ENCODE measurements at places on chromosomes 2 and 18.

GRCh38 chr2:60764736-60765534 lies 8.9 kb downstream of the PAPOLG start:
- DNase-seq = no peak

- DNase-seq = no peak
Measured at GRCh38 chr2:67256892-67257291, 140.2 kb upstream of the ETAA1 start.

DNA sequence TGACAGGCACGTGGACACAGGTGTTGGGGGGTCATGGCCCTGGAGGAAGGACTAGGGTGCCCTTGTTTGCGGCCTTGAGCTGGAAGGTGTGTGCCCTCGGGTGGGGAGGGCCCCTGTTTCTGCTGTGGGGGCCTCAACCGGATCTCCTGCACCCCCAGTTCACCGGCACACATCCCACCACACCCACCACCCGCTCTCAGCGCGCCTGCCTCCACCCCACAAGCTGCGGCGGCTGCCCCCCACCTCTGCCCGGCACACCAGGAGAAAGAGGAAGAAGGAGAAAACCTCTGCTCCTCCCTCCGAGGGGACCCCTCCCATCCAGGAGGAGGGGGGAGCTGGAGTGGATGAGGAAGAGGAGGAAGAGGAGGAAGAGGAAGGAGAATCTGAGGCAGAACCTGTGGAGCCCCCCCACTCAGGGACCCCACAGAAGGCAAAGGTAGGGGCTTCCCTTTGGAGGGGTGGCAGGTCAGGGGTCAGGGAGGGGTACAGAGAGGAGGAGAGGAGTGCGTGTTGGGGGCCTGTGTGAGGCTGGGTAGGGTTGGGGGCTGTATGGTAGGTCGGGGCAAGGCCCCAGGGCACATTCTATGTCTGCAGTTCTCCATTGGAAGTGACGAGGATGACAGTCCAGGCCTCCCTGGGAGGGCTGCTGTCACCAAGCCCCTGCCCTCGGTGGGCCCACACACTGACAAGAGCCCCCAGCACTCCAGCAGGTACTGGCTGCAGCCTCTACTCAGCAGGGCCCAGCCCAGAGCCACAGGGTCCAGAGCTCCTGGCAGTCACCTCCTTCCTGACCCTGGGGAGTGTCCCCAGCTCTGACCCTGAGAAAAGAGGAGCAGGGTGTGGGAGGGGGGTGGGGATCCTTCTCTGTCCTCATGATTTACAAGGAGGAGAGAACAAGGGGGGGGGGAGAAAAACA lies 1.8 kb downstream of the SLC4A3 start:
- no peak for DNase-seq

DNA sequence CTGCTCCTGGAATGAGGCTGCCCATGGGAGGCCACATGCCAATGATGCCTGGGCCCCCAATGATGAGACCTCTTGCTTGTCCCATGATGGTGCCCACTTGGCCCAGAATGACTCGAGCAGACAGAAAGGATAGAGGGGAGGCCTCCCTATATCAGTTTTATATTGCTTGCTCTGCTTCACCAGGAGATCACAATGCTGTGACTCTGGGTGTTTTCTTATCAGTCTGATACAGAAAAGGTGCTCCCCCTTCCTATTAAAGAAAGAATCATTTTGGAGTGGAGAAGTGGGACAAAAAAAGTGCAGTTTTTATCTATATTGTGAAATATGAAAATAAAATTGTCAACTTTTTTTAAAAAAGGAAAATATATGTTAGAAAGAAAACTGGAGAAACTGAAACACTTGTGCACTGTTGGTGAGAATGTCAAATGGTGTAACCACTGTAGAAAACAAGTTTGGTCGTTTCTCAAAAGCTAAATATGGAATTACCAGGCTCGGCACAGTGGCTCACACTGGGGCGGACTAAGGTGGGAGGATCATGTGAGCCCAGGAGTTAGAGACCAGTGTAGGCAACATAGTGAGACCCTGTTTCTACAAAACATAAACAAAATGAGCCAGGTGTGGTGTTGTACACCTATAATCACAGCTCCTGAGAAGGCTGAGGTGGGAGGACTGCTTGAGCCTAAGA lies 21.8 kb downstream of the LPIN2 start:
- no peak for DNase-seq

DNA sequence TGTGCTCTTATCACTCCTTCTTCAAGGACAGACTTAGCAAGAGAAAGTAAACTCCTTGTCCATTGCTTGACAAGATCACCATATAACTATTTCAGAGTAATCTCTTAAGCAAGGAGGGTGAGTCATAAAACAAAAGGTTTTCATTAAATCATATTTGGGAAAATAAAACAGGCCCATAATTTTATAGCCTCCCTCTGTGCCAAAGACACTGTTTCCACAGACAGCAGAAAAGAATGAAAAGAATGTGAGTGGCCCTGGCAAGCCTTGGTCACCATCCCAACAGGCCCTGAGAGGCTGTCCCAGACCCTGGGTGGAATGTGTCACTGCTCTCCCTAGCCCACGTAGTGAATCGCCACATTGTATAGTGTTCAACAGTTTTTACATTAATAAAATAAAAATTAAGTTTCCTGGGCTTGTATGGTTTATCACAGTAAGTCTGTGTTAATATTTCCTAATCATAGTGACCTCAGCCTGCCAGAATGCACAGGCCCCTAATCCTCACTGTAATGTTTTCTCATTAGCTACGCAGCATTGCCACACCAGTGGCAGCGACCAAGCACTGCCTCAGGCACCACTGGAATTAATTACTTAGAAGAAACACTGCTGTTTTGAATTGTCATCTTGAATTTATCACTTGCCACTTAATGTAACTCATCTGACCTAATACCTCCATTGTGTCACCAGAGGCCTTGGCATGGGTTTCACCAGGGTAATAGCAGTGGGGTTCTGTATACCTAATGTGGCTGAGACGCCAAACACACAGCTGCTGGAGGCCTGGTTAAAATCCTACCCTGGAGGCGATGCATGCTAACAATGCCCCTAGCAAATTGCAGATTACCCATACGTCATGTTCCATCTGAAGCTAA lies 401.9 kb downstream of the LNPK start:
- DNase-seq = no peak

GRCh38 chr2:109299536-109299935 lies 170.5 kb downstream of the SH3RF3 start:
- DNase-seq = no peak

GRCh38 chr2:189862751-189863150 lies 78.5 kb downstream of the PMS1 start:
- DNase-seq = no peak

DNA sequence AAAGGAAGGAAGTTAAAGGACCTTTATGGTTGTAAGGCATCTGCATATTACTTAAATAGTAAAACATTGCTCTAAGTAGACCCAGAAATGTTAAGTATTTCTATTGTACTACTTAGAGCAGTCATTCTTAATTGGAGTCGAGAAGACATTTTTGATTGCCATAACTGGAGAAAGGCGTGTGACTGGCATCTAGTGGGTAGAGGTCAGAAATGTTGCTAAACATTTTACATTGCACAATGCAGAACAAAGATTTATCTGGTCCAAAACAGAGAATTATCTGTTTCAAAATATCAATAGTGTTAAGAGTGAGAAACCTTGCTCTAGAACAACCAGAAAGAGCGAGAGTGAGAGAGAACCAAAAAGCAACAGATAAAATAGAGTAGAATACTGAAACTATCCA lies 23.3 kb upstream of the ROCK1 start:
- DNase-seq = no peak

DNA sequence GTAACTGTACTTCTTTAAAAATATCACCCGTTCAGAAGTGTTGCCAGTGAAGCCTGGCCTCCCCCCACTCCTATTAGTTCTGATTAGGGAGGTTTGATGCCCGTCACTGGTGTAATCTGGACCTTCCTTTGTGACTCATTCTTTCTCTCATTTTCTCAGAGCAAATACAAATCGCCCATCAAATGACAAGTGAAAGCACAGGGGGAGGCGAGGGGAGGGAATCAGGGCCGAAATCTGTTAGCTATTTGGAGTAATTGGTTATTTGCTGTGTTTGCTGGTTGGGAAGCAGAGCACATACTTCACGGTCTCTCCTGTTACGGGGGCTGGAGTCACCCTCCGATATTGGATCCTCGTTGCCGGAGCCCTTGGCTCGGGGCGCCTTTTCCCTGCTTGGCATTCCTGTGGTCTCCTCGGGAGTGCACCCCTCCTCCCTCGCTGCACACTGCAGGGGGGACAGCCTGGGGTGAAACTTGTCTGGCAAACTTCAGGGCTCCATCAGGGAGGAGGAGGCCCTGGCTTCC lies 178.1 kb downstream of the DYSF start:
- DNase-seq = no peak
